ENCODE measurements at places on chromosomes 3 and 15.

GRCh38 chr3:131491775-131492174 lies 11.0 kb downstream of the MRPL3 start:
- DNase-seq: no peak

DNA sequence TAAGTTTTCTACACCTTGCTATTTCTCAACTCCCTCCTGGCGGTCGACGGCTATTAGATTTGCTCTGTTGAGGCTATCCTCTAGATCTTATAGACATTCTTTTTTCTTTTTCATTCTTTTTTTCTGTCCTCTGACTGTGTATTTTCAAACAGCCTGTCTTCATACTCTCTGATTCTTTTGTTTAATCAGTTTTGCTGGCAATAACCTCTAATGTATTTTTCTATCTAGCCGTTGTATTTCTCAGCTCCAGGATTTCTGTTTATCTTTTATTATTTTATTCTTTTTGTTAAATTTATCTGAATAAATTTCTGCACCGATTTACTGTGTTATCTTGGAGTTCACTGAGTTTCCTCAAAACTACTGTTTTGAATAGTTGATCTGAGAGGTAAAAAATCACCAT lies 31.5 kb downstream of the NLGN1 start:
- no peak for DNase-seq

GRCh38 chr3:140432229-140432669 lies 245.6 kb upstream of the TRIM42 start:
- no peak for DNase-seq

DNA sequence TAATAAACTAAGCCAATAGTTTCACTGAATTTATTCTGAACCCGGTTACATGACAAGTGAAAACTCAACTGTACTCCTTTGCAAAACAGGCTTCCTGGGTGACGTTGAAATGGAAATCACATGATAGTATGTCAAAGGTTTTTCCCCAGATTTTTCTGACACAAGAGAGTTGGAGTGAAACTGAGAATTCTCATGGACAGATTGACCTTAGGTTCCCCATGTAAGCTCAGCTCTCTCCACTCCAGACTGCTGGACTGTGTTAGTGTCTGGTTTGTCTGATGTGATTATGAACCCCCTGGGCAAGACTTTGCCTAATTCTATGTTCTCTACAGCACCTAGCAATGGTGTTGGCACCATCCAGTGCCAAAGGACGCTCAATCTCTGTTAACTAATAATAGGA lies 219.7 kb upstream of the COL8A1 start:
- DNase-seq: no peak

DNA sequence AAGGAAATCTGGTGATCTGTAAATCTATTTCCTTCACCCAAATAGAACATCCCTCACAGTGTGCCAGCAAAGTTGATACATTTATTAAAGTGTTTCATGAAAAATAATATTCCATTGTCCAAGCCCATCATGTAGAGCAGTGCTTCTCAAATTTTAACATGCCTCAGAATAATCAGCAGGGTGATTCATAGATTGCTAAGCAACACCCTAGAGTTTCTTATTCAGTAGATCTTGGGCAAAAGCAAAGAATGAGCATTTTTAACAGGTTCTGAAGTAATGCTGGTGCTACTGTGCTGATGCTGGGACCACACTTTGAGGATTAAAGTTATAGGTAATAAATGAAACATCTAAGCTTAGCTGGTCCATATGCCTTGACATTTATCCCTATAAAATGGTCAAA lies 210.5 kb downstream of the ZIC4 start:
- DNase-seq: no peak

DNA sequence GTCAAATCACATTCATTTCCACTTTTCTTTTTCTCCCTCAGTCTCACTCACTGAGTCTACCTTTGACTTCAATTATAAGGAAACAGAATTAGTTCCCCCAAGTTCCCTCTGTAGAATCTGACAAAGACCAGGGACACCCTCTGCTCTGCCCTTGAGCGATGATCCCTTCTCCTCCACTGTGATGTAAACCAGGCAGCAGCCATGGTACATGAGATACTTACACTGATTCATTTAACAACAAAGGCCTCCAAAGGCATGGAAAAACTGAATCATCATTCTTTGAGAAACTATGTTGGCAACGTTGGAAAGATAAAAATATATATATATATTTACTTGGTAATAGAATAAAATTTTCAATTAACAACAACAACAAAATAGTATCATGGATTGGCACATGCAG lies 84.1 kb downstream of the P3H2 start:
- no peak for DNase-seq

GRCh38 chr3:140456974-140457373 lies 220.9 kb upstream of the TRIM42 start:
- DNase-seq: no peak

DNA sequence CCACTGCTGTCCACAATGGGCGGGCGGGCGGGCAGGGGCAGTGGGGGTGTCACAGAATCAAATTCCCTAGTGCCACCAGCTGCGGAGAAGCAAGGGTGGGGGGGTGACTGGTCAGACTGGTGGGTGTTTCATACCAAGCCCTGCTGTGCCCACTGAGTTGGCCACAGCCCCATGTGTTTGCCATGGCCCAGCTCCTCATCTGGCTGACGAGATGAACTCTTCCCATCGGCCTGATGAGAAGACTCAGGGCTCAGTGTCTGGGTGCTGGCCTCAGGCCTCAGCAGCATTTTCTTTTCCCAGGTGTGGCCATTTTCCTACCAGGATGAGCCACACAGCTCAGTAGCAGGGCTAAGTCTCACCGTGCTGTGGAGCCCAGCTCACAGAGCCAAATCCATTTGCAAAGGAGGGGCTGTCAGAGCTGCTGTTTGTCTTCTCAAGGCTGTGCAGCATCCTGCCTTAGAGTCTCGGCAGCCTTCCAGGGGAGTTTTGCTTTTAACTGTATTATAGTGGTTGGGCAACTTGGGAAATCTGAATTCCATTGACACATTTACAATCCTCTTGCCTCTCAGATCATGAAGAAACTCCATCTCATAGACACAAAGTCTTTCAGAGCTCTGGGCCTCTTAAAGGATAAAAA lies 176.8 kb downstream of the ABHD5 start:
- DNase-seq: no peak

GRCh38 chr3:156483426-156483825 lies 71.5 kb downstream of the SSR3 start:
- DNase-seq: no peak

- no peak for DNase-seq
Measured at GRCh38 chr3:197093871-197094270, 64.3 kb upstream of the MELTF start.

GRCh38 chr3:129625072-129625874 lies 18.8 kb upstream of the PLXND1 start:
- DNase-seq: no peak

GRCh38 chr3:145727476-145727875 lies 433.5 kb downstream of the PLOD2 start:
- no peak for DNase-seq

- DNase-seq: no peak
Measured at GRCh38 chr3:126112531-126113237, 28.8 kb upstream of the SLC41A3 start.

GRCh38 chr3:14925729-14926591 lies 21.4 kb upstream of the NR2C2 start:
- DNase-seq: no peak

- peak; percentile 4 for DNase-seq
Measured at GRCh38 chr3:54853573-54854404, 74.1 kb downstream of the LRTM1 start.

GRCh38 chr3:108486941-108487340 lies 23.5 kb downstream of the MYH15 start:
- no peak for DNase-seq

- DNase-seq: no peak
Measured at GRCh38 chr3:181458857-181459256, 252.9 kb upstream of the SOX2 start.

DNA sequence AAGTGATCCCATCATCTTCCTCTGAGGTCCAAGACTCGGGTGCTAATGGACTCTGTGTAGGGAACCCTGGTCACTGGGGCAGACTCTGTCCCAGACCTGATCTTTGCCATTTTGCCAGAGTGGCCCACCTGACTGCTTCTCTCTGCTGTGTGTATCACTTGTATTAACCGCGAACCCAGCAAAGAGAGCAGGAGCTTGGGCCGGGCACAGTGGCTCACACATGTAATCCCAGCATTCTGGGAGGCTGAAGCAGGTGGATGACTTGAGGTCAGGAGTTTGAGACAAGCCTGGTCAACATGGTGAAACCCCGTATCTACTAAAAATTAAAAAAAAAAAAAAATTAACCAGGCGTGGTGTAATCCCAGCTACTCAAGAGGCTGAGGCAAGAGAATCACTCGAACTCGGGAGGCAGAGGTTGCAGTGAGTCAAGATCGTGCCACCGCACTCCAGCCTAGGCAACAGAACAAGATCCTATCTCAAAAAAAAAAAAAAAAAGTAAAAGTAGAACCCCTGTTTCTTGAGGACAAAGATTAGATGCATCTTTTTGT lies 32.9 kb upstream of the CYP11A1 start:
- no peak for DNase-seq

DNA sequence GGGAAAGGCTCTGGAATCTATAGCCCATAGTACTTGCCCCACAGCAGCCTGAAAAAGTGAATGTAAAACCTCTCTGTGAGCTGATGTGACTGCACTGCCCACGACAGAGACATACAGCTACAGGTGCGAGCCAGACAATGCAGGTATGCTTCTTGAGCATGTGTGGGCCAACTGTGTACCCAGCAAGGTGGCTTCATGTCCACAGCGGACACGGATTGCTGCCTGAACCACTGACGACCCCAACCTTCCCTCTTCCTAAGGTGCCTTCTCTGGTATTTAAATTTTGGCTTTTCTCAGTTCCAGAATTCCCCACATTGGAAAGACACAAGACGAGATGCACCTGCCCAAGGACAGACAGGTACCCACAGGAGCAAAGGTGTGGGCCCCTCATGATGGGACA lies 65.8 kb downstream of the SCN5A start:
- no peak for DNase-seq

GRCh38 chr15:60375306-60375705 lies 22.5 kb downstream of the ANXA2 start:
- DNase-seq: no peak

DNA sequence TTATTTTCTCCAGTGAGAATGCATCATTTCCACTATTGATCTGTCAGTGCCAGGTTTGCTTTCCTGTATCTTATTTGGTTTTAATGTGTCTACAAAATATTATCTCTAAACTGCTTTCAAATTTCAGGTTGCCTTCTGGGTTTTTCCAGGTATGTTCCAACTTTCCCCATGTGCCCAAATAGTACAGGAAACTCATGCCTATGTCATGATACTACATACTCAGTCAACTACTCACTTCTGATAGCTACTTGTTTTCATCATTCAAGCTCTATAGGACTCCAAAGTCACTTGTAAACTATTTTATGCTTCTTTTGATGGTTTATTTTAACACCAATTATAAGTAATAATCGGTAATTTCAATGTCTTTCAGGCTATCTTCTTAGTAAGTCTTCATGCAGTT lies 134.8 kb upstream of the TTC14 start:
- DNase-seq: no peak

DNA sequence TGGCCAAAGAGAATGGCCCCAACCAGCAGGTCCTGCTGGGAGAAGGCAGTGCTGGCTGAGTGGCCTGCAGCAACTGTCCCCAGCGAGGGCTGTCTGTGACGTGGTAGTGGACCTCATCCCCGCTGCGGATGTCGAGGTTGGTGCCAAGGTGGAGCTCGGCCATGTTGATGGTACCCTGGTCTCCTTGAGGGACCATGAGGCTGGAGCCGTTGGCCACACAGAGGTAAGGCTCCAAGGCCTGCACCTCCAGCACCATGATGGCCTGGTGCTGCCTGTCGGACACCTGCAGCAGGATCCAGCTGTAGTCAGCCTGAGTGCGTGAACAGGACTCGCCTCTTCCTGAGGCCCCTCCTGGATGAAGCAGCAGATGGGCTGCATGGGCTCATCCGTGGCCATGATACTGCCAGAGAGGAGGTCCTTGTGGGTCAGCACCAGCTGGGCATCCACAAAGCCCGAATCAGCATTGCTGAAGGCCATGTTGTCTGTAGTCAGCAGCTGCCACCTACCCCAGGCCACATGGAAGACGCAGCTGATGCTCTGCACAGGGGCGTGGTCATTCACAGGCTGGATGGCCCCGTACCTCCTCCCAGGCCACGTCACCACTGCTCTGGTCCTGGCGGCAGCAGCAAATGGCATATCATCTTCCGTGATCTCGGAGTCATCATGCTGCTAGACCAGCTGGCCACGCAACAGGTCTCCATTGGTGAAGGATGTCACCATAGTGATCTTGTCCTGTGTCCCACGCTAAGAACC lies 167.5 kb downstream of the GOLGA6L4 start:
- DNase-seq: no peak

DNA sequence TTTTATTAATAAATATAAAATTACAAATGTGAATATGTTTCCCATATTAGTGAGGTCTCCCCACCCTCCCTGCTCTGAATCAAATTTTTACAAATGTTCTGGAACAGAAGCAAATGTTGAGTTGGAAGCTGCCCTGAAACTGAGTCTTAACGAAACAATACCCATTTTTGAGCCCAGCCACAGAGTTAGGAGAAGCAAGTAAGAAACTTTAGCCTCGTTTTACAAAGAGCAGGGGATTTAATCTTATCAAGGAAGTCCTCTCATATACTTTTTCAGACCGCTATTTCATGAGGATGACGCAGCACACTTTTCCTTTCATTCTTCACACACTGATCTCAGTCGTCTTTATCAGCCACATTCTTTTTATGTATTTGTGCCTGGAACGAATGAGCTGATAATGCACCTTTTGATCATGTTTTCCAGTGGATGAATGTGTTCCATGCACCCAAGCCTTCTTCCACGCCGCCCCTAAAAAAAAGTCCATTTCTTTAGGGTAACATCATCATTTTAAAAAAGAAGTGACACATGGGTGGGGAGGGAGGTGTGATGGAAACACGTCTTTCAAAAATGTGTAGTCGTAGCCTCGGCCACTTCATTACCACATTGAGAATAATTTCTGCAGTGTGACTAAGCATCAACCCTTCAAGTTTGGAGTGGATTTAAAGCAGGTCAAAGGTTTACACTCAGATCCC lies 48.1 kb downstream of the SETMAR start:
- DNase-seq: no peak

DNA sequence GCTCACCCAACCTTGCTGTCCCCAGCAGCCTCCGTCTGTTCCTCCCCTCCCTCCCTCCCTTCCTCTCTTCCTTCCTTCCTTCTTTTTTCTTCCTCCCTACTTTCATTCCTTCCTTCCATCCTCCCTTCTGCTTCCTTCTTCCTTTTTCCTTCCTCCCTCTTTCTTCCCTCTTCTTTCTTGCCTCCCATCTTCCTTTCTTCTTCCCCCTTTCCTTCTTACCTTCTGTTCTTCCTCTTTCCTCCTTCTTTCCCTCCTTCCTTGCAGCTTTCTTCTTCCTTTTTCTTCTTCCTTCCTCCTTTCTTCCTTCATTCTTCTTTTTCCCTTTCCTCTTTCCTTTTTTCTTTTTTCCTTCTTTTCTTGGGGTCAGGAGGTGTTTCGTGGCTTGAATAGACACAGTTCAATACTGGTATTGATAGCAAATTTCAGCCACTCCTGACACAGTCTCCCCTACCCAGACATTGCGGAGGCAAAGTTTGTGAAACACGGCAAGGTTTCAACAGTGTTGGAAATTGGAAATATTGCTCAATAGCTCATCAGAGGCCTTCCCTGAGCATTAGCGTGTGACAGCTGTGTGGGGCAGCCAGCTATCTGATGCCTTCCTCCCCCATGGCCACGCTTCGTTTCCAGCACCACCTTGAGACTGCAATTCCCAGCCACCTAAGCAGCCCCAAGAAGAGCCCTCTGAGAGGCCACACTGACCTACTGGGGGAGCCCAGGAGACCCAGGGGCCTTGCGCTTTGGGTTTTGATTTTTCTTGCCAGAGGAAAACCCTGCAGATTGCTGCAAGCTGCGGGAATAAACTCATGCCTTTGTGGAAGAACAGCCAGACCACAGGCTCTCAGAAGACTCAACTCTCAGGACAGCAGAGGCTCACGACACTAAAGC lies 82.2 kb downstream of the KLF15 start:
- DNase-seq: no peak
